GM12865 (cell line): ENCODE measurements at places on chromosomes 1 and 21.
A peak's percentile ranks its signal among the peaks of the same experiment; 100 is the strongest.

DNA sequence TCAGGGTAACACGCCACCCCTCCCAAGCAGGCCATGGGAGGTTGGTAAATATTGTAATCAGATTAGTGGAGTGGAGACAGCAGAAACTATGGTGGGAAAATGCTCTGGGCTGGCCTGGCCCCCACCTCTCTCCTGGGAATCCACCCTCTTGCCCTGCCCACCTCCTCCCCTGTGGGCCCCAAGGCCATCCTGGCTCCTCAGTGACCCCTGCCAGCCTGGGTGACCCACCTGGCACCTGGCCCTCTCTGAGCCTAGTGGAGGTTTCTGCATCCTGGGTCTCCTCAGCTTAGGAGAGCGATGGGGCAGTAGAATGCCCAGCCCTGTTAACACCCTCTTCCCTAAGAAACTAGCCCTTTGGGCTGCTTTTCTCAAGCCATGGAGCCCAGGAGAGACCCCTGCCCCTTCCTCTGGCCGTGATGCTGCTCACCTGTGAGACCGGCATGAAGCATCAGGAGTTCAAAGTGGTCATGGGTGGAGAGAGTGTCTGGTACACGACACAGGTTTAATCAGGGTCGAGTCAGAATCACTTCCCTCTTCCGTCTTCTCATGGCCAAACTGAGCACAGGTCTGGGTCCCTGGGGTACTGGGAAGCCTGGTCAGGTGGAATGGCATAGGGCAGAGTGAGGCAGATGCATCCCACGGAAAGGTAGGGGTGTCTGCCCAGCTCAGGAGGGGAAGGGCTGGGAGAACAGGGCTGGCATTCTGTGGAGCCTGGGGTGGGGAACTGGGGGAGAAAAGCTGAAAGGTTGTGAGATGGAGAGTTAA, 10.7 kb upstream of the DMBX1 start:
- no peak for DNase-seq

DNA sequence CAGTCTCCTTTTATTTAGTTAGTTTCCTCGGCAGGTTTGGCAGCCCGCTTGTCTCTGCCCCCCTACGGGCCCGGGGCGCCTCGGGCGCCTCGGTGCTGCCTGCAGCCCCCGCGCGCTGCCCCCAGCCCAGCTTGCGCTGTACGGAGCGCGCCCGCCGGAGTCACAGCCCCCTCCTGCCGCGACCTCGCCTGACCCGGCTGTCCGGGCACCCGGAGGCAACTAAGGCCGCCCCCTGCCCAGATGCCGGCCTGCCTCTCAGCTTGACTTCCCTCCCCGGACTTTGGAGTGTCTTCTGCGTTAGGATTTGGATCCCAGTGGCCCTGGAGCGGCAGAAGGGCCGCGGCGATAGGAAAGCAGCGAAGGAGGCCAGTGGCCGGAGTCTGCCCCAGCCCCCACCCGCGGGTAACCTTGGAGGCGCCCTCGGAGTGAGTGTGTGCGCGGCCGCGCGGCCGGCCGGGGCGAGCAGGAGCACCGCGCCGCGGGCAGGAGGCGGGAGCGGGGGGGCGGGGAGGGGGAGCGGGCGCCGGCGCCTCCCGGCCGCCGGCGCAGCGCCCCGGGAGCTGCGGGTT, 7.6 kb downstream of the CDKN2C start:
- DNase-seq, result peak; percentile 77

GRCh38 chr21:31132574-31133242, 94.4 kb upstream of the KRTAP19-8 start:
- peak; percentile 83 for DNase-seq

- no peak for DNase-seq
These were observed 10.6 kb downstream of the XKR8 start for GRCh38 chr1:27970401-27970800.

DNA sequence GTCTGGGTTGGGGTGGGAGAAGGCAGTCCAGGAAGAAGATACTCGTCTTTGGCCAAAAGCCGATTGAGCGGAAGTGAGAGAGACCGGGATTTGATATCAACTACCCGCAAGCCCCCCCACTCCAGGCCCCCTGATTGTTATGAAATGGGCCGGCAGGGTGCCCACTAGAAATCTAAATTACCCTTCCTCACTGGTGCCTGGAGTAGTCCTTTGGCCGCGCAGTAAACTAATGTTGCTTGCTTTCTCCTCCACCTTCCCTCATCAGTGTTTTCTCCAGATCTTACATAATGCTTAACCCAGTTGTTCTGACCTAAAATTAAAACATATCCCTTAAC, 119.2 kb upstream of the BARHL2 start:
- DNase-seq, result no peak

GRCh38 chr1:204736836-204737235, 51.3 kb upstream of the LRRN2 start:
- no peak for DNase-seq

- DNase-seq, result peak; percentile 80
These were observed 11.7 kb upstream of the HSD11B1 start for GRCh38 chr1:209692745-209693504.

- peak; percentile 25 for DNase-seq
These were observed 3.3 kb upstream of the C1orf174 start for GRCh38 chr1:3903141-3904005.

DNA sequence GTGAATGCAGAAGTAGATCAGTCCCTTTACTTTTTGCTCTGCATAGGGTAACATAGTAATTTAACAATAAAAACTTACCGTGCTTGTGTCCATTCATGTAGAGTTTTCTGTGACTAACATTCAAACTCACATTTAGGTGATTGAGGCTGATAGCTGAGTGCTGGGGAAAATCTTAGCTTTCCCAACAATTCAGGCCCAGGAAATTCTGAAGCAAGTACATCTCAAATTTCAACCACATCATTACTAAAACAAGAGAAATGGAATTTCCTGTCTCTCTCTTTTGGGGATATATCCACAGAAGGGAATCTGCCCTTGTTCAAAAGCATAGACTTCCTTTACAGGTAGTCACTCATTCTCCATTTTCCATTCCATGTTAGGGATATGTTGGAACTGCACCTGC, 33.1 kb upstream of the C1orf146 start:
- DNase-seq, result no peak

- no peak for DNase-seq
These were observed 41.8 kb upstream of the C1orf198 start for GRCh38 chr1:230909974-230910754.

GRCh38 chr1:56310945-56311344, 268.4 kb downstream of the PLPP3 start:
- DNase-seq, result no peak

- no peak for DNase-seq
These were observed 145.1 kb downstream of the TM2D1 start for GRCh38 chr1:61579802-61580201.

GRCh38 chr1:157113106-157113505, 13.5 kb upstream of the ETV3L start:
- DNase-seq, result no peak

DNA sequence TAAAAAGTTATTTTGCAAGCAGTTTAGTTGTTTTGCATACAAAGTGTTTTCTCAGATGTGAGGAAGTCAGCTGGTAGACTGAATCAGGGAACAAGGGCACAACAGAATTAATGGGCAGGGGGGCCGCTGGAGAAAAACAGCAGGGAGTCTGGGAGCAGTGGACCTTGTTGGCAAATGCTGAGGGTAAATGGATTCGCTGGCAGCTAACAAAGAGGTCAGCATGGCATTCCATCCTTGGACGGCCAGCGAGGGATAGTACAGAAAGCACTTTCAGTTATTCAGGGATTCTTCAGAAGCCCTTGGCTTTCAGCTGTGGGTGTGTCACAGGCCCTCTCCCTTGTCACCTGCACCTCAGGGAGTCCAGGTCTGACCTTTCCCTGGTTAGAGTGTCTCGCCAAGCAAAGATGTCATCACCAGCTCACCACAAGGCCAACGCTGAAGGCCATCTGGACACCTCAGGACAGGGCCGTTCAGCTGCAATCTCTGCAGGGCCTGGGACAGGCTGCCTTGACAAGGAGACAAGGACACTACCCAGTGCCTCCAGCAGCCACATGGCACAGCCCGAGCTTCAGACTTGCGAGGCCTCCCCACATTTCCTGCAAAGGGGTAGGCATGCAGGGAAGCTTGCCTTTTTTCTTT, 90.4 kb downstream of the KCNN3 start:
- no peak for DNase-seq

DNA sequence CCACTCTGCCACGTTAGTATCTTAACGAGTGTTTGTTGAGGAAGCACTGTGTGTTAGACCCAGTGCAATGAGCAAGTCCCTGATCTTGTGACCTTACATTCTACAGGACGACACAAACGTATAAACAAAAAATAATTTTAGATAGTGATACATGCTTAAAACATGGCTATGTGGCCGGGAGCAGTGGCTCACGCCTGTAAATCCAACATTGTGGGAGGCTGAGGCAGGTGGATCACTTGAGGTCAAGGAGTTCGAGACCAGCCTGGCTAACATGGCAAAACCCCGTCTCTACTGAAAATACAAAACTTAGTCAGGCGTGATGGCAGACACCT, 19.6 kb downstream of the MTX1 start:
- no peak for DNase-seq

DNA sequence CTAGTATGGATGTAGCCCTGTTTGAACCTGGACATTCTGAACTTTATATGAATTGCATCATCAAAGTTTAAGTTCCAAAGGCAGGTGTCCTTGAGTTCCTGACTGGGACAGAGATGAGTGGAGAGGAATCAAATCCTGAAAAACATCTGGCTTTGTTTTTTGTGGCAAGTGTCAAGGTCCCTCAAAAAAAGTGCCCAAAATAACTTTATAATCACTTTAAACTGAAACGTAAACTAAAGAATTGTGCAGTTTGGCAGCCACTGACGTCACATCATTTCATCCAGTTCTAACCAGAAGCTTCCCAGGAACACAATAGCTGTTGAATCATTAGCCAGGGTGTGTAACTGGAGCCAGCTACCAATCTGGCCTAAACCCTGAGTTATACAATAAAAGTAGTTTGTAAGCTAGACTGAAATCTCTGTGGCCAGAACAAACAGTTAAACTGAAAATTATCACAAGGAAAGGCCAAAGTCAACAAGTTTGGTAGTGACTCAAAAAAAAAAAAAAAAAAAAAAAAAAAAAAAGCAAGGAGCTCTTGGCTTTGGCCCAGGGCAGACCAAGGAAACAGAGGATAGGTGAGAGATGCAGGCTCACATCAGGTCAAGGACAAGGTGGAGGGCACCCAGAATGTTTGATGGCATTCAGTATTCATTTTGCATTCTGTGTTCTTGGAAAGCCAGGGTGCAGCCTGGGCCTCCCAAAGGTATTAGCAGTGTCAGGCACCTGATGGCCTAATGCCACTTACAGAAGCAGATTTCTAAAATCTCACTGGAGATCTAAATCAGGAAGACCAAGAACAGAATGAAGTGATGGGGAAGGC, 74.3 kb downstream of the TNFSF18 start:
- no peak for DNase-seq

GRCh38 chr1:223833948-223834347, 11.8 kb downstream of the TP53BP2 start:
- DNase-seq, result no peak

- DNase-seq, result no peak
These were observed 22.2 kb upstream of the KCNJ15 start for GRCh38 chr21:38234395-38235142.

DNA sequence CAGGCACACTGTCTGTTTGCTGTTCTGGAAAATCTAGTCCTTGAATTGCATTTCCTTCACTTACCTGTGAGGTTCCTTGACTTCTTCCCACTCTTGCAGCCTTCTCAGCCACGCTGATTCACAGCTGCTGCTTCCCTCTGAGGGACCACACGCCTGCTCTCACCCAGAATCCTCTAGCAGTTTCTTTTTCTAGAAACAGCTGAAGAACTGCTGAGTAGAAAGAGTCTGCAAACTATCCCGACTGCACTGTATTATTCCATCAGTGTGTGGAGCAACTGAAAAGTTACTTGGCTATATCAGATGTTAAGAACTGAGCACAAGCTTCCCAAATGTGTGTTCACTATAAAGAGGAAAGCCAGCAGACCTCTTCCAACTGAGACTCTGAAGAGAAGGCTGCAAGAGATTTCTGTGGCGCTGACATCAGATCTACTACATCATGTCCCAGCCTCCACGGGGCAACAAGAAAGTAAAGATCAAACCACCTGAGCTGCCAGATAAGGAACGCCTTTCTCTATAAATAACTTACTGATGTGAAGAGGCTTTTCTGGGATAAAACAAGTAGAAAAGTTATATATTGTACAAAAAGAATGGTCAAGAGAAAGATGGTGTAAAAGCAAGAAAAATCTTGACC, 226.6 kb downstream of the RERE start:
- DNase-seq, result no peak

DNA sequence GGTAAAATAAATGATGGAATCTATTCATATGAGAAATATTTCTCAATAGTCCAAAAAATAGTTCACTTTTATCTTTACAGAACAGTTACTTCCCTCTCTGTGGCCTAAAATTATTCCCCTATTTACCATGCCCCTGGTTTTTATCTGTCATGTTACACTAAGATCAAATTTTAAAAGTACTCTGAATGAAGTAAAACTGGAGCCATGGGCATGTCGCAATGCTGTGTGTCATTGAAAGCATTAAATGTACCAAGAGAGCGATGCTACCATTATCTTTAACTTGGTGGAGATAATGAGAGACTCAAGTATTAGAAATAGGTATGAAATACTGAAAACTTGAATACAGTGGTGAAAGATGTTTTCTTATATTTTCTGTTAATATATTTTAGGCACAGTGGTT, 146.2 kb downstream of the KCNT2 start:
- no peak for DNase-seq

GRCh38 chr1:116433275-116434257, 60.5 kb downstream of the ATP1A1 start:
- no peak for DNase-seq

- DNase-seq, result no peak
These were observed 46.6 kb upstream of the LYST start for GRCh38 chr1:235913311-235913710.

DNA sequence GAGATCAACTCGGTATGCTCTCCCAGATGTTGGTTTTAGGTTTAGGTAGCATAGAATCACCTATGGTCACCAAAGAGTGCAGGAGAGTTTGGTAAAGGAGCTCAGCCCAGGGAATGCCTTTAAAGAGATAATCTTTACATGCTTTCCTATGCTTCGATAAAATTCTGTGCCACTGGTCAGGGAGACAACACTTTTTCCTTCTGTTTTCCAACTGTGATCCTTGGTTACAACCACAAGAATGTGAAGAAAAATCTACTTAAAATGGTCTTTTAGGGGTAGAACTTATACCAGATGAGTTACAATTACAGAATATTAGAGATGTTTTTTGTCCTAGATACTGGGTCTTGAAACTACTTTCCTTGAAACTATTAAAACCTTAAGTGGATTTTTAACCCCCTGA, 895.6 kb downstream of the TTLL7 start:
- DNase-seq, result no peak

GRCh38 chr21:37223804-37224345, 43.3 kb downstream of the VPS26C start:
- DNase-seq, result no peak

GRCh38 chr1:209659909-209660308, 7.7 kb upstream of the LAMB3 start:
- peak; percentile 57 for DNase-seq

- DNase-seq, result no peak
These were observed 12.8 kb upstream of the CAMK1G start for GRCh38 chr1:209570743-209571142.
